NCI-H146 (cell line): ENCODE measurements at places on chromosomes 1 and 21.

GRCh38 chr1:91166106-91166712 is 144.4 kb upstream of the ZNF644 start:
- peak; percentile 59 for DNase-seq

DNA sequence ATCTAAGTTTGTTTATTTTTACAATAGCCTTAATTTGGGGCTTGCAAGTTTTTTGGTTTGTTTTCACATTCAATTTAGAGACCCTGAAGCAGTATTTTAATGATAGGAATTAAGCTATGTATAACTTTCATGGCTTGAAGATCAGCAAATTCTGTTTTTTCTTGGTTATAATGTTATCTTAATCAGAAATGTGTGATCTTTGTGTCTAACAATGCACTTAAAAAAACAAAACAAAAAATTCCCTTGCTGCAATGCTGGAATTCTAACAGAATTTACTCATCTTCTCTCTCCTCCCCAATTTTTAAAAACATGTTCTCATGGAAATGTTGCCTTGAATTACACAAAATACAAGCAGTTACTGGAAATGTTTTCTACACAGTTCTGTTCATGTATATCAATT is 113.1 kb downstream of the OLFML2B start:
- DNase-seq: no peak

GRCh38 chr1:172499636-172500141 is 33.3 kb upstream of the SUCO start:
- DNase-seq: no peak

- DNase-seq: peak; percentile 47
These were observed 125.7 kb upstream of the CXADR start for GRCh38 chr21:17387030-17387617.

DNA sequence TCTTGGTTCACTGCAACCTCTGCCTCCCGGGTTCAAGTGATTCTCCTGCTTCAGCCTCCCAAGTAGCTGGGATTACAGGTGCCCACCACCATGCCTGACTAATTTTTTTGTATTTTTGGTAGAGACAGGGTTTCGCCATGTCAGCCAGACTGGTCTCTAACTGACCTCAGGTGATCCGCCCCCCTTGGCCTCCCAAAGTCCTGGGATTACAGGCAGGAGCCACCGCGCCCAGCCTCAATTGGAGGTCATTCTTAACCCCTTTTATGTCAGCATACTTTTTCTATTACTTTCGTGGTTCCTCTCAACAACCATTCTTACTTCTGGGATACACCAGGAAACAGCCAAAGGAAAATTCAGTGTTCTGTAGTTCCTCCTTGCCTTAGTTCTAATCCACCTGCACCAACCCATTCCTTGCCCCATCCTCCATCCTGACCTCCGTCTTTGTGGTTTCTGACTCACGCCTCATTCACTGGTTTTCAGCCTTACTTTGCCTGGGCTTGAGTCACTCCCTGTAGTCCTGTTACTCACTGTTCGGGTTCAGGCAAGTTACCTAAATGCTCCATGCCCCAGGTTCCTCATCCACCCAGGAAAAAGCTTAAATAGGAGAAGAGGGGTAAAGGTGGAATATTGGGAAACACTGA is 12.9 kb upstream of the BCL10 start:
- DNase-seq: no peak

- no peak for DNase-seq
These were observed 256.8 kb upstream of the C1orf105 start for GRCh38 chr1:172163498-172164215.

GRCh38 chr1:78155121-78155520 is 109.4 kb downstream of the GIPC2 start:
- no peak for DNase-seq

- DNase-seq: no peak
These were observed 648.4 kb downstream of the PLA2G4A start for GRCh38 chr1:187477103-187477502.

GRCh38 chr21:14312871-14313270 is 70.1 kb downstream of the HSPA13 start:
- DNase-seq: no peak

GRCh38 chr1:5388622-5389021 is 603.6 kb downstream of the NPHP4 start:
- DNase-seq: no peak

DNA sequence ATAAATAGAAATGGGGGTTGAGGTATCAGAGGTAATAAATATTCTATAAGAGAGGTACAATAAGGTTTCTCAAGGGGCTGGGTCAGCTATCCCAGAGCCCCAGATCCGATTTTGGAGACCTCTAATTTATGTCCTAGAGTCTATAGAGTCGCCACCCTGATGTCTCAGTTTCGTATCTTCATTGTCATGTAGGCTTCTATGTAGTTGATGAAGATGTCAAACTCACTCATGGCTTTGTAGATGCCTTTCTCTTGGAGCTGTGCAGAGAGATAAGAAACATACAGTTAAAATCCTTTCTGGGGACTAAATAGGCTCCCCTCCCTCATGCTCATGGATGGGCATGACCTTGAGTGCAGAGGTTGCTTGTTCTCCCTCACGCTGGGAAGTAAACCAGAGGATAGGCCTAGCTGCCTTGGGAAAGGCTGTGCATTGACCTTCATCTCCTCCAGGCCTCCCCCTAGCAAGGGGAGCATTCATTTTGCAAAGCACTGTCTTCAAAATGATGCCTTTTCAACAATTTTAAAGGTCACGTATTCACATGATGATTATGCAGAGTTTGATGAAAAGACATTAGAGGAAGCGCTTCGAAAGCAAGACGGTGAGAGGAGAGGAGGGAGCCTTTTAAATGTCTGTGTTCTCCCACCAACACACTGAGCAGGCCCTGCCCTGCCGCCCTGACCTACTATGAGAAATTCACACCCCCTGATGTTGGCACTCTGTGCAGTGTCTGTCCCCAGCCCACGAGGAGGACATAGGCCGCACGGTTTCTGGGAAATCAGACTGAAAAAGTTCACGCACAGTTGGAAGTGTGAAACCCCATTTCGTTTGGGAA is 1.9 kb upstream of the IL19 start:
- DNase-seq: no peak

DNA sequence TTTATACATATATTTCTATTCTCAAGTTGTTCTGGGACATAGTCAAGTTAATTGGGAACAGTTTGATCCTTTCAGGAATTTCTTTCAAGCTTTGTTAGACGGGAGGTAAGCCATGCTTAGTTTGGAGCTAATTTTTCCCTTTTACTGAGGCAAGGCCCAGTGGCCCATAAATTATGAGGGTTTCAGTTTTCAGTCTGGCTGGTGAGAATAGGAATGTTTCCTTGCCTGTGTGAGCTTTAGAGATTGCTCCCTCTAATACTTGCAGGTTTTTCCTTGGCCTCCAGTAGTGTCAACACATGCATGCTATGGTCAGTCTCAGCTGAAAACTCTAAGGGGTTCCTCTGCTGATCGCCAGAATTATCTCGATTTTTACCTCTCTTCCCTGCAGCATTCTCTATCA is 14.1 kb upstream of the PHGDH start:
- no peak for DNase-seq

DNA sequence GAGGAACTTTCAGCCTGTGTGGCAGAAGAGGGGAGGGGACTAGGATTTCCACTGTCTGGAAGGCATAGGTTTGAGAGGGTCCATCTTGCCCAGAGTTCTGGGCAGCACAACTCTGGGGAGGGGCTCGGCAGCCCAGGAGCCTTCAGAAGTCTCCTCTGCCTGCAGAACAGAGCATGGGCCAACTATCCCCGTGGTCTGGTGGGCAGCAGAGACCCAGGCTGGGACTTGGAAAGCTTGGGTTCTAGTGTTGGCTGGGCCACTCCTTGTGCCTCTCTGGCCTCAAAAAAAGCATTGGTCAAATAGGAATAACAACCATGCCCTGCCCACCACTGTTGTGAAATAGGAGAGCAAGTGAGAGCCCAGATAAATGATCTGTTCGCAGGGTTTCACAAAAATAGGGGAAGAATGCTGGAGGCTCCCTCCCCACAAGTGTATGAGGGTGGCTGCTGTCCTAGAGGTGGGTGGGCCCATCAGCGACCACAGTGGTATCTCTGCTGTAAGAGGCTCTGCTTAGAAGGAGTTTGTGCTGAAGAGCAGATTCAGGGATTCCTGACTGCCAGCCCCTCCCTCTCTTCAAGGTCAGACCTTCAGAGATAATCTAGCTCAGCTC is 8.9 kb downstream of the EPHA10 start:
- no peak for DNase-seq

DNA sequence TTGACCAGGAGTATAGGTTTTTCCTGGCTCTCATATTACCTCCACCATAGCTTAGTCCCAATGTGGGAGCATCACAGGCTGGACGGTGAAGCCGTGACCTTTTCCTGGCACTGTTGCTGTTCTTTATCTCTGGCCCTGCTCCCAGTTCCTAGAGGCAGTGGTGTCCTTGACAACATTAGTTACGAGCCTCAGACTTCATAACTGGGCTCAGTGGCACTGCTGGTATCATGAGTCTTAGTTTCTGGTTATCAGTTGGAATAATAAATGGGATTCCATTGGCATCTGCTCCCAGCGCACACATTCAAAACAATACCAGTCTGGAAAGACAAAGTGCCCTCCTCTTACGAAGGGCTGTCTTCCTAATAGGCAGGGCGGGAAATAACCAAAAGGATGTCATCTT is 8.0 kb downstream of the RNPEP start:
- DNase-seq: no peak

- no peak for DNase-seq
These were observed 137.9 kb downstream of the DAB1 start for GRCh38 chr1:57285992-57286391.

GRCh38 chr1:59092126-59092525 is 204.8 kb upstream of the FGGY start:
- DNase-seq: no peak

DNA sequence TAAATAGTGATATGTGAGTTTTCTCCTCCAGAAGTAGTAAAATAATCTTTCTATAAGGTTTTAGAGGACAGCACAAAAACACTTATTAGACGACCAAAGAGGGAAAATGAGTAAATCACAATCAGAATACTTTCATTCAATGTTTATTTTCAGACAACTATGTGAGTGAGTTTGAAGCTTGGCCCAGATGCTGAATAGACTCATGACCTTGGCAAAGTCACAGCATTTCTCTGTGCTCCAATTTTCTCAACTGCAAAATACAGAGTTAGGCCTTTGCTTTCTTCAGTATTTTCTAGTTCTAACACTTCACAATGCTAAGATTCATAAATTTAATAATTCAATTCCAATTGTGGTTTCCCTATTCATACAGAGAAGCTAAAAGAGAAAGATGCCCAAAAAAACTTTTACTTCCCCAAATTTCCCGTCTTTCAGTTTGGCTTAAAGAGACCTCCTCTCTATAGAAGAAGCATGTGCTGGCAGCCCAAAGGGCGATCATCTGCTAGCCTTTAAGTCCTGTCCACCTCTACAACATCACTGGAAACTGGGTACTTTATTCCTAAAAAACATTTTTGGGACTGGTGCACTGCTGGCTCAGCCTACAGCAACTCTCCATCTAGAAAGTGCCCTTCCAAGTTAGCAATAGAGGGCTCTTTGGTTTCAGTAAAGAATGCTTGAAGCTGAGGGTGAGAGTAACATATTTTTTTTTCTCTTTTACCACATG is 116.8 kb upstream of the GORAB start:
- DNase-seq: no peak

GRCh38 chr1:219144658-219145315 is 28.9 kb upstream of the LYPLAL1 start:
- DNase-seq: no peak

DNA sequence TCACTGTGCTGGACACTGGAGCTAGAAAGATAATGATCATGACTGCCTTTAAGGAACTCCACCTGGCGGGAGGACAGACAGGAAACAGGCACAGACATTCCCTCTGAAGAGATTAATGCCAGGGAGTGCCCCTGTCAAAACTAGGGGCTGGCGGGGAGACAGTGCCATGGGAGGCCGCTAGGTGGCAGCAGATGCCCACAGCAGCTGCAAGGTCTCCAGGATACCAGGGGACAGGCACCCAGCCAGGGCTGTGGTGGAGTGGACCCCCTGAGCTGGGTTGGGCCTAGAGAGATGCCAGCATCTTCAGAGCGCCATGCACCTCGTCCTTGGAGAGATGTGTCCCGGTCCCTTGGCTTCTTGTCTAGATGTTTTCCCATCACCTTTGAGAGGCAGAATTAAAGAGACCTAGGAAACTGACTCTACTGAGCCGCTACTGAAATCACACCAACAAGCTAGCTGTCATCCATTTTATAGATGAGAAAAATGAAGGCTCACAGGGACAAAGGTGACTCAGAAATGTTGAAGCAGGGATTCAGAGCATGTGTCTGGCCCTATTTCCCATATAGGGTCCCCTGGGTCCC is 3.6 kb downstream of the REN start:
- DNase-seq: peak; percentile 81

GRCh38 chr1:203046984-203047630 is 20.8 kb downstream of the PPFIA4 start:
- no peak for DNase-seq
